ENCODE measurements at places on chromosomes 3 and 15. TPM values are rescaled to one million over a fixed set of nuclear protein-coding genes. Genes with fewer than 3 reads are reported as not detected.

- no peak overlapping the region for H3K27ac ChIP-seq
- no peaks in the 10 kb centered on the region for H3K36me3 ChIP-seq
- H3K27me3 ChIP-seq = no peaks in the 10 kb centered on the region
- no peak overlapping the region for H3K4me3 ChIP-seq
- H3K4me1 ChIP-seq = no peaks in the 10 kb centered on the region
Measured at GRCh38 chr15:87863152-87863551, 393.4 kb downstream of the NTRK3 start.

- H3K27me3 ChIP-seq = no peaks in the 10 kb centered on the region
- no peak overlapping the region for H3K4me3 ChIP-seq
- no peak overlapping the region for H3K27ac ChIP-seq
Measured at GRCh38 chr15:62961134-62961533, 81.4 kb upstream of the TPM1 start.

DNA sequence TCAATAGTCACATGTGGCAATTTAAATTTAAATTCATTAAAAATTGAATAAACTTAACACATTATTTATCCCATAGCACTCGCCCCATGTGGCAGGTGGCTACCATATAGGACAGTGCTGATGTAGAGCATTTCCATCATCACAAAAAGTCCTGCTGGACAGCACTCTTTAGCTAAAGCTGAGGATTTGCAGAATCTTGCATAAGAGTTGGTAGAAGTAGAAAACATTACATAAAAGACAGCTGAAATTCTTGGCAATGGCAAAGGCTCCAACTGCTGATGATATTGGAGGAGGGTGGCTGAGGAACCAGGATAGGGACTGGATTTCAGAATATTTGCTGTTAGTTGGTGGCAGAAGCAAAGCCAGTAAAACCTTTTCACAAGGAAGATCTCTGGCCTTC, 230.7 kb upstream of the SATB1 start:
- H3K27ac ChIP-seq = no peak overlapping the region
- no peak overlapping the region for H3K4me3 ChIP-seq
- no peak for DNase-seq
- no peaks in the 10 kb centered on the region for H3K4me1 ChIP-seq

The GOLGA8N gene
- 8.3 TPM for total RNA-seq

DNA sequence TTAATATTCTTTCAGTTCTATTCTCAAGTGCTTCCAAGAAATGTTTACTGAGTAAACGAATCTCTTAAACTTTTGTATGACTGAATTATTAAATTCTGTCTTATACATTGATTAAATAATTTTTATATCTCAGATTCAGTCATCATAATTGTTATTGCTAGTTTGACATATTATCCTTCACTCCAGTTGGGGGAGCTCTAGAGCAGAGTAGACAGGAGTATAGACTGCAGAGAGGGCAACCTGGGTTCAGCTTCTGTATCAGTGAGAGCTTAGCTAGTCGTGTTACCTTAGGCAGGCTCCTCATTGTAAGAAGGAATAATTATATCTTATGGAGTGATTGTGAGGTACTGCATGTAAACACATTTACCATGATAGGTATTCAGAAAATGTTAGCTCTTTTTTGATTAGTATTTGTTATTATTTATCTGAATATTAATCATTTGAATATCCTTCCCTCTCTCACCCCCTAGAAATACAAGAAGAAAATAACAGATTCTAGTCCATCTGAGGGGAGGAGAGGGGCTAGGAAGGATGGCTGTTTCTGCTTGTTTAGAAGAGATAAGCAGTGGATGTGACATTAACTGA, 31.0 kb upstream of the ZCWPW2 start:
- no peaks in the 10 kb centered on the region for H3K4me1 ChIP-seq
- no peak overlapping the region for H3K4me3 ChIP-seq
- peaks cover 45% of the 10 kb centered on the region for H3K36me3 ChIP-seq
- H3K27me3 ChIP-seq = no peaks in the 10 kb centered on the region
- no peak for DNase-seq

Data from heart right ventricle (tissue), 16 donors.